Activated CD4-positive, alpha-beta T cell treated with anti-CD3 and anti-CD28 coated beads, Interleukin-2, amount 50 U/mL, for 24 hours (primary cell): ENCODE measurements at places on chromosomes 5 and 9.

DNA sequence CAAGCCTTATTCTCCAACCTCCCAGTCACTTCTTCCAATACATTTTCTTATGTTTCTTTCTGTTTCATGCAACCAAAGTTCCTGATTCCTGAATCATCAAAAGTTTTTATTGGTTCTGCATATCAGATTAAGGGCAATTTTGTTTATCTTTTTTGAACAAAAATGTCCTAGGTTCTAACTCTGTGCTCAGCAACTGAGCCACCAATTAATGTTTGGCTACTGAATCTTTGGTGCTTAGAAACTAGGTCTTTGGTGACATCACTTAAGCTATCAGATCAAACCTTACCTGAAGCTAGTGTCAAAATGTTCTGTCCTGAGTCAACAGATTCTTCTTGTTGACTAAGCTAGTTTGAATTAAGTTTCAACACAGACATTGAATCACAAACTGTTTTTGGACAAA lies 56.1 kb downstream of the FGF18 start:
- no peak for DNase-seq

- peak; percentile 73 for DNase-seq
These were observed 7.3 kb upstream of the C5orf58 start for GRCh38 chr5:170225326-170226128.

GRCh38 chr5:154576429-154576806 lies 98.4 kb upstream of the HAND1 start:
- DNase-seq = no peak

GRCh38 chr9:5842929-5843793 lies 10.2 kb upstream of the ERMP1 start:
- no peak for DNase-seq

- no peak for DNase-seq
These were observed 38.2 kb upstream of the POMT1 start for GRCh38 chr9:131464354-131465000.

GRCh38 chr5:147830035-147830434 lies 1.4 kb downstream of the SPINK1 start:
- no peak for DNase-seq

- DNase-seq = no peak
These were observed 269.0 kb downstream of the ZSWIM6 start for GRCh38 chr5:61600945-61601511.

DNA sequence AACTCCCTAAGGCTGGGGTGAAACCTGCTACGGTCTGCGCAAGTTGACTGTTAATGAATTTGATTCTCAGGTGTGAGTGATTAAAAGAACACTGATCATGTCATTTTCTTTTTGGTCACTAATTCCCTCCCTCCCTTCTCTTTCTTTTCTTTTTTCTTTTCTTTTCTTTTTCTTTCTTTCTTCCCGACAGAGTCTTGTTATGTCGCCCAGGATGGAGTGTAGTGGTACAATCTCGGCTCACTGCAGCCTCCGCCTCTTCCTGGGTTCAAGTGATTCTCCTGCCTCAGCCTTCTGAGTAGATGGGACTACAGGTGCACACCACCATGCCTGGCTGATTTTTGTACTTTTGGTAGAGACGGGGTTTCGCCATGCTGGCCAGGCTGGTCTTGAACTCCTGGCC lies 2.6 kb downstream of the ANXA1 start:
- no peak for DNase-seq

GRCh38 chr5:13739479-13739878 lies 205.0 kb downstream of the DNAH5 start:
- DNase-seq = no peak

DNA sequence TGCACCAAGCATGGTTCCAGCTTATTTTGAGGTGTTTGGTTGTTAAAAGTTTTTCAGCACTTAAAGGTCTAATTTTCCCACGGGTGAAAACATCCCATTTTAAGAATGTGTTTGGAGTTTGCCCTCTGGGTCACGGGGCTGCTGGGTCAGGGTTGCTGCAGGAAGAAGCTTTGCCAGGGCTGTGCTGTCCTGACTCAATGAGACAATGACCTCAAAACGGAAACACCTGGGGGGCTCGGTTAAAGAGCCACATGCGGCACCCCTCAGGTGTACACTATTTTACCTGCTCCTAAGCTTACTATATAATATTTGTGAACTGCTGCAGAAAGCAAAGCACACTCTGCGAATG lies 27.6 kb downstream of the UBE2QL1 start:
- no peak for DNase-seq

DNA sequence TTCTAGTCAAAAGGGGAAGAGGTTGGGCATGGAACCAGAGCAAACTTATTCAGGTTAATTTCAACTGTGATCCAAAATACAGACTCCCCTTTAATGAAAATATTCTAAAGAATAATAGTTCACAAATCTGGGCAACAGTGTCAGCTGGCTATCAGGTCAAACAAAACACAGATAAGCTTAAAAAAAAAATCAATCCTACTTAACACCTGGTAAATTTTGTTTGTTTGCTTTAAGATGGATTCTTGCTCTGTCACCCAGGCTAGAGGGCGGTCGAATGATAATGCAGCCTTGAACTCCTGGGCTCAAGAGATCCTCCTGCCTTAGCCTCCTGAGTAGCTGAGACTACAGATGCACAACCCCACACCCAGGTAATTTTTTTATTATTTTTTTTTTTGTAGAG lies 89.0 kb downstream of the UBAP2 start:
- DNase-seq = no peak

GRCh38 chr5:132025403-132025971 lies 14.0 kb upstream of the ACSL6 start:
- DNase-seq = no peak

GRCh38 chr9:134832471-134832870 lies 48.1 kb upstream of the FCN2 start:
- DNase-seq = no peak

DNA sequence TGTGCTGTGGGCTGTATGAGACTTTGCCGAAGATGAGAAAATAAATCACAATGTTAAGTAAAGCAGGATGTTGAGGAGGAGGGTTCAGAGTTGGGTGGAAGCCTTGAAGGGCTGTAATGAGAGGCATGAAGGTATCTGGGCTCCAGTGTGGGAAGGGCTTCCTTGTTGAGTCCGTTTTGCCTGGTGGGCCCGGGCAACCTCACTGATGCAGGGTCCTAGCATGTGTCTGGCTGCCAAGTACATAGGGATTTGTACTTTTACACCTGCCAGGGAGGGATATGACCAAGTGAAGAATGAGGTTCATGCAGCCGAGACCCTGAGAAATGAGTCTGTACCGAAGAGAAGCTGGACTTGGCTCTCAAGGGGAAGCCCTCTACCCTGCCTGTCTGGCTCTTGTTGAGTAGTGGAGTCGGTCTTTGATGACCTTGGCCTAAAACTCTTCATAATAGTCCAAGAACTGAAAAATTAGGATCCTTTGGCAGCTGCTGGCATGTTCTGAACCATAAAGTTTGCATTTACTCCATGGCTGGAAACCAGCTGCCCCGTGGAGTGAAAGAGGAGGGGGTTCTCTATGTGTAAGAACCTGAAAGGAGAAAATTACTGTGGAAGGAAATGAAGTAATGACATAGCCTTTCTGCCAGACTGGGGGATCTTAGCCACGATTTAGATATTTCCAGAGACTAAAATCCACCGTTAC lies 59.0 kb upstream of the DPYSL3 start:
- DNase-seq = no peak

- DNase-seq = no peak
These were observed 259.8 kb upstream of the ADAMTS16 start for GRCh38 chr5:4880304-4880741.
